ENCODE measurements at places on chromosomes 7 and 10. TPM values are rescaled to one million over a fixed set of nuclear protein-coding genes. Genes with fewer than 3 reads are reported as not detected.
A peak's percentile ranks its signal among the peaks of the same experiment; 100 is the strongest.

GRCh38 chr7:37833107-37833817, 15.1 kb upstream of the NME8 start:
- H3K4me1 ChIP-seq: peaks cover 6% of the 10 kb centered on the region
- H3K27ac ChIP-seq: no peak overlapping the region
- H3K27me3 ChIP-seq: peaks cover 11% of the 10 kb centered on the region
- H3K4me3 ChIP-seq: peak overlapping the region; percentile 78
- H3K36me3 ChIP-seq: no peaks in the 10 kb centered on the region

- H3K27me3 ChIP-seq: peaks cover 70% of the 10 kb centered on the region
- peaks cover 1% of the 10 kb centered on the region for H3K36me3 ChIP-seq
- H3K4me1 ChIP-seq: peaks cover 11% of the 10 kb centered on the region
- H3K27ac ChIP-seq: no peak overlapping the region
- DNase-seq: no peak
Observed at GRCh38 chr7:27139334-27140125, 4.0 kb downstream of the HOXA5 start.

DNA sequence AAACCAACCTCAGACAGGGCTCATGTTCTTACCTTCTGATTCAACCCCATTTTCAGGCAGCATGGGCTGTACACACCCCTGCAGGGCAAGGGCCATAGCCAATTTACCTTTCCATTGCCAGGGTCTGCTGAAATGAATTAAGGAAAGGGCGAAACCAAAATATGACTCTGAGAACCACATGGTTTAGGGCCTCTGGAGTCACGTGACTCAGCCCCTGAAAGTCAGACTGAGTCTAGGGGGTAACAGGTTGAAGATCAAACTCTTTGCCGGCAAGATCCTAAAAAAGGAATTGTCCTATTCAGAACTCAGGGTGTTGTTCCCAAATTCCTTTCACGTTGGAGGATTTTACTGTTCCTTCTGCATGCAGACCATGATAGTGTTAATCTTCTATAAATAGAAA, 118.9 kb downstream of the RAB11FIP2 start:
- H3K36me3 ChIP-seq: no peaks in the 10 kb centered on the region
- no peak for DNase-seq
- H3K27ac ChIP-seq: no peak overlapping the region
- peaks cover 11% of the 10 kb centered on the region for H3K27me3 ChIP-seq

GRCh38 chr7:46490406-46490805, 569.3 kb upstream of the IGFBP3 start:
- no peaks in the 10 kb centered on the region for H3K27me3 ChIP-seq
- no peak overlapping the region for H3K4me3 ChIP-seq

DNA sequence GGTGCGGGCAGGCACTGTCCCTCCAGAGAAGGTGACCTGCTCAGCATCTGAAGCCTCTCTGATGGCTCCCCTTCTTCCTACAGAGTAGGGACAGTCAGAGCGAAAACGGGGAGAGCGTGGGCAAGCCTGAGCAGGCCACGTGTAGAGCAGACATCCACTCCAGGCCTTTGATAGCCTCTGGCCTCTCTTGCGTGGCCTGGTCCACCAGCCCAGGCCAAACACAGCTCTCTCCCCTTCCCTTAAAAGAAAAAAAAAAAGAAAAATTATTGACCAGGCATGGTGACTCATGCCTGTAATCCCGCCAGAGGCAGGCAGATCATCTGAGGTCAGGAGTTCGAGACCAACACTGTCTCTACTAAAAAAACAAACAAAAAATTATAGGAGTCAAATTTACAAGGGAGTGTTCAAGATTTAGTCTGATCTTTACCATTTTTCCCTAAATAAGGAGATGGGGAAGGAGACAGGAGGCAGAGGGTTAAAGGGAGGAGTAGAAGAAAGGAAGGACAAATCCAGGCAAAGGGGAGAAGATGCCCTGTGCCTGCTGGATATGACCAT, 84.8 kb downstream of the PLXNA4 start:
- H3K36me3 ChIP-seq: no peaks in the 10 kb centered on the region
- H3K4me3 ChIP-seq: no peak overlapping the region
- H3K27me3 ChIP-seq: no peaks in the 10 kb centered on the region
- no peak overlapping the region for H3K27ac ChIP-seq

DNA sequence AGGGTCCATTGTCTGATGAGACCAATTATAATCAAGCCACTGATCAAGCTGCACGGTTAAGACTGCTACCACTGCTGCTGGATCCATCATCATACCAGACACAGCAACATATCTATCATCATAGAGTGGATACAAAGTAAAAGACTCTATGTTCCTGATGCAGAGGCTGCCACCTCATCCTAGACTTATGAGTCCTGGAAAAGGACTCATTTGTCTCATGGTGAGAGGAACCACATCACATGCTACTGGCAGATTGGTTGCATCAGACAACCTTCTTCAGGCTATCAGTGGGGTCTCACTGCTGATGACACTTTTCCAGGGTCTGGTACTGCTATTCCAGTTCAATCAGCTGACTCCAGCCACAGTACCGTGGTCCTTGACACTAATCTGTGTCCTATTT, 79.0 kb downstream of the ABI1 start:
- H3K27ac ChIP-seq: peak overlapping the region; percentile 83
- DNase-seq: peak; percentile 14
- H3K36me3 ChIP-seq: peaks cover 15% of the 10 kb centered on the region
- H3K4me1 ChIP-seq: peaks cover 55% of the 10 kb centered on the region

DNA sequence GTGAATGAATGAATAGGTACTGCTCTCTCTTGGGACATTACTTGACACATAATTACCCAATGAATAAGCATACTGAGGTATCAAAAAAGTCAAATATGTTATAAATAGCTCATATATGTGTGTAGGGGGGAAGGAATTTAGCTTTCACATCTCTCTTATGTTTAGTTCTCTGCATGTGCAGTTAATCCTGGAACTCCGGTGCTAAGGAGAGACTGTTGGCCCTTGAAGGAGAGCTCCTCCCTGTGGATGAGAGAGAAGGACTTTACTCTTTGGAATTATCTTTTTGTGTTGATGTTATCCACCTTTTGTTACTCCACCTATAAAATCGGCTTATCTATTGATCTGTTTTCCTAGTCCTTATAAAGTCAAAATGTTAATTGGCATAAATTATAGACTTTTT, 1.2 kb downstream of the CFTR start:
- no peak for DNase-seq
- H3K27me3 ChIP-seq: peaks cover 35% of the 10 kb centered on the region
- H3K27ac ChIP-seq: no peak overlapping the region
- H3K36me3 ChIP-seq: no peaks in the 10 kb centered on the region
- peaks cover 2% of the 10 kb centered on the region for H3K4me1 ChIP-seq
- H3K4me3 ChIP-seq: no peak overlapping the region

DNA sequence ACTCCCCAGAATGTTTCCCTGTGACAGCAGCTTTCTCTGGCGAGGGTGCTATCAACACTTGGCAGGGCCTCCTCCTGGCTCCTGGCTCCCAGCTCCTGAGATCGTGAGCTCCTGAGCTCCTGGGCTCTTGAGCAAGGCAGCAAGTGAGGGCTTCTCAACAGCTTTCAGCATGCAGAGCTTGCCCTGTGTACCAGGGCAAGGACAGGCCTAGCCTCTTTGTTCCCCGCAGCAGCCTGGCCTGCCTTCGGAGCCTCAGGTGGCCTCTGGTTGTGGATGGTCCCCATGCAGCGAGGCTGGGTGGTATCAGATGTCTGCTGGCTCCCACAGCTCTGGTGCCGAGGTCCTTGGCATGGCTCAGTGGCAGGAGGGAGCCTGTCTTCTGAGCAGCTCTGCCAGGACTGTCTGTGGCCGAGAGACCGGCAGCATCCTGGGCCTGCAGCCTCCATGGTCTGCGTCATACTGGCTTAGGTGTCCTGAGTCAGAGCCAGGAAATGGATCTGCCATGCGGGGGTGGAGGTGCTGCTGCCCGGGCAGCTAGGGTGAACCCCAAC, 44.2 kb downstream of the ZMIZ1 start:
- no peak overlapping the region for H3K4me3 ChIP-seq
- DNase-seq: no peak
- peaks cover 28% of the 10 kb centered on the region for H3K4me1 ChIP-seq
- no peaks in the 10 kb centered on the region for H3K27me3 ChIP-seq

- H3K4me1 ChIP-seq: no peaks in the 10 kb centered on the region
- peaks cover 1% of the 10 kb centered on the region for H3K36me3 ChIP-seq
- no peak for DNase-seq
- H3K4me3 ChIP-seq: no peak overlapping the region
- no peak overlapping the region for H3K27ac ChIP-seq
- peaks cover 36% of the 10 kb centered on the region for H3K27me3 ChIP-seq
Observed at GRCh38 chr10:23676296-23676695, 237.4 kb downstream of the OTUD1 start.

- DNase-seq: no peak
- peaks cover 17% of the 10 kb centered on the region for H3K36me3 ChIP-seq
- H3K4me3 ChIP-seq: no peak overlapping the region
- no peak overlapping the region for H3K27ac ChIP-seq
Observed at GRCh38 chr10:12579954-12580858, 230.9 kb downstream of the CAMK1D start.

The SEMA3E gene
- total RNA-seq: not detected

The RPA3 gene
- total RNA-seq: 168 TPM

The NKX1-2 gene
- total RNA-seq: not detected

The FKBP6 gene
- total RNA-seq: not detected
